Tibial nerve (tissue), 4 donors: ENCODE measurements at places on chromosomes 7 and 10. TPM values are rescaled to one million over a fixed set of nuclear protein-coding genes. Genes with fewer than 3 reads are reported as not detected.

Gene EVX1
- total RNA-seq = not detected

GRCh38 chr10:92756201-92757065 lies 66.7 kb downstream of the HHEX start:
- no peak for DNase-seq

DNA sequence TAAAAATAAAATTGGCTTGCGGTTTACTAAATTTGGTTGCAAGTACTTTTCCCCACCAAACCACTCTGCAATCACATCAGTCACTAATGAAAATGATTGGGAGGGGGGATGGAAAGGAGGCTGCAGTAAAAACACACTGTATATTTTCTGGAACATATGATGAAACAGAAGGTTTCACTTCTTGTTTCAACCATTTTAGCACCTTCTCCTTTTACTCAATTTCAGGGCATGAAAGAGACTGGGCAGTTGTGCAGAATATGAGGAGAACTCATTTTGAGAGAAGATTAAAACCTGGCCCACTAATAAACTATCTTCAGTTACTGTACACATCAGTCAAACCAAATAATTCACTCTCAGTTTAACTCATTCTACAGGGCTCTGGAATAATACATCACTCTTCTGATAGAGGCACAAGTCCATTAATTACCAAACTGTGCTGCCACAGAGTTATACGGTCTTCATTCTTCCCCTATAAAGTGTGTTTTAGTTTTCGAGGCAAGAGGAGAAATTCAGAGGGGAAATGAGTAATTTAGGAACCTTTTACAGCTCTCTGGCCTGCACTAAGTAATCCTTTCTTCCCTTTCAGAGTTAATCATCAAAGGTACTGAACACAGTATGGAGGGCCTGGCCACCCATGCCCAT lies 25.5 kb downstream of the JAZF1 start:
- DNase-seq = no peak

- no peak for DNase-seq
Observed at GRCh38 chr7:26292768-26293560, 1.3 kb downstream of the SNX10 start.

Gene SPDYE1
- not detected for total RNA-seq

- DNase-seq = no peak
Observed at GRCh38 chr10:77798940-77799339, 127.6 kb downstream of the DLG5 start.

GRCh38 chr10:131876017-131876416 lies 24.8 kb upstream of the PPP2R2D start:
- no peak for DNase-seq

DNA sequence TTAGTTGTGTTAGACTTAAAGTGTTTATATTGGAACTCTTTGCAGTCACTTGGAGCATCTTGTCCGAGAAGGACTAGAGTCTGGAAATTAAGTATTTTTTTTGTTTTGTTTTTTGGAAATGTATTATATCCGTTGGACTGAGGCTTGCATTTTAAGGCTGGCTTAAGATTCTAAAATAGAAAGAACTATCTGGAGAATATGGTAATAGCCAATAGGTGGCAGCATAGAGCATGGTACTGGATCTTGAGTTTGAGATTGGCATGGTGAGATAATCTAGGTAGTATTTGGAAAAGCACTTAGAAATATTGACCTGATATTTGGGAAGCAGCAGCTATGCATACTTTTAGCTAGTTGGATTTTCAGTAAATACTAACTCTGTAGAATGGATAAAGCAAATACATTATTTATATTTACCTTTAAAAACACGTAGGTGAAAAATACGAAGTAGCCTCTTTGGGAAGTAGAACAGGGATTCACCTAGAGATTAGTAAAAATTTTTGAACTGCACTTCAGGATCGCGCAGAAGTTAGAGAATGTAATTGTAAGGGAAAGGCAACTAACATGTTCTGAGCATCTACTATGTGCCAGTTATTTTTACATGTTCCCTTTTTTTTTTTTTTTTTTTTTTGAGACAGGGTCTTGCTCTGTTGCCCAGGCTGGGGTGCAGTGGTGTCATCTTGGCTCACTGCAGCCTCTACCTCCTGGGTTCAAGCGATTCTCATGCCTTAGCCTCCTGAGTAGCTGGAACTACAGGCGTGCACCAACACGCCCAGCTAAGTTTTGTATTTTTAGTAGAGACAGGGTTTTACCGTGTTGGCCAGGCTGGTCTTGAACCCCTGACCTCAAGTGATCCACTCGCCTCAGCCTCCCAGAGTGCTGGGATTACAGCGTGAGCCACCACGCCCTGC lies 78.6 kb downstream of the LCOR start:
- DNase-seq = peak; percentile 18

GRCh38 chr7:30575910-30576309 lies 18.8 kb upstream of the GARS1 start:
- DNase-seq = no peak

GRCh38 chr7:2978408-2978807 lies 65.3 kb downstream of the CARD11 start:
- DNase-seq = peak; percentile 30

Gene PCGF5
- 38.4 TPM for total RNA-seq

DNA sequence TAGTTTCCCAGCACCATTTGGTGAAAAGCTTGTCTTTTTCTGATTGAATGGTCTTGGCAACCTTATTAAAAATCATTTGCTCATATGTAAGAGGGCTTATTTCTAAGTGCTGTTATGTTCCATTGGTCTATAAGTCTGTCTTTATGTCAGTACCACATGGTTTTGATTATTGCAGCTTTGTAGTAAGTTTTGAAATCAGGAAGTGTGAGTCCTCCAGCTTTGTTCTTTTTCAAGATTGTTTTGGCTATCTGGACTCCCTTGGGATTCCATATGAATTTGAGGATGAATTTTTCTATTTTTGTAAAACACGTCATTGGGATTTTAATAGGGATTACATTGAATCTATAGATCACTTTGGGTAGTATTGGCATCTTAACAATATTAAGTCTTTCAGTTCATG lies 5.4 kb downstream of the KIF11 start:
- no peak for DNase-seq

DNA sequence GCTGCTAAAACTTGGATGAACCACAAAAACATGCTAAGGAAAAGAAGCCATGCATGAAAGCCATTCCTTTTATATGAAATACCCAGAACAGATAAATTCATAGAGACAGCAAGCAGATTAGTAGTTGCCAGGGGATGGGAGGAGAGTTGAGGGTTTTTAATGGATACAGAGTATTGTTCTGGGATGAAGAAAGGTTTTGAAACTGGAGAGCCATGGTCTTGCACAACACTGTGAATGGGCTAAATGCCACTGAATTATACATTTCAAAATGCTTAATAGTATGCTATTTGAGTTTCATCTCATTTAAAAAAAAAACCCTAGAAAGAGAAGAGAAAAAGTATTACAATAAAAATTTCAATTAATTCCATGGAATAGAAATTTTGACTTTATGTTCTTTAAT lies 154.3 kb downstream of the GNAT3 start:
- DNase-seq = no peak

DNA sequence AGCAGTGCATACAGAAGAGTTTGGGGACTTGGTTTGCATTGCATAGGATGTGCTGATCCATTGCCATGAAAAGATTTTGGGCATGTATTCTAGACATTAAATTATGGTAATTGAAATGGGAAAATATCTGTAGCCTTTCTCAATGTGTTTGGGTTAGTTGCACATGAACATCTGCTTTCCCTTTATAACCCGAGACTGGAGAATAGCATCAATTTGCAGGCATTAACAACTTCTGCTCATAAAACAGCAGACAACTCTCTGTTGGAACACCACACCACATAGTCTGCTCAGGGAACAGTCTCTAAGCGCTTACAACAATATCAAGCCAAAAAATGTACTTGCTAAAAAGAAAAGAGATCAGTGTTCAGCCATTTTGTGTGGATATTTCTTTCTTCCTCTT lies 1391.1 kb upstream of the LRRTM3 start:
- no peak for DNase-seq

DNA sequence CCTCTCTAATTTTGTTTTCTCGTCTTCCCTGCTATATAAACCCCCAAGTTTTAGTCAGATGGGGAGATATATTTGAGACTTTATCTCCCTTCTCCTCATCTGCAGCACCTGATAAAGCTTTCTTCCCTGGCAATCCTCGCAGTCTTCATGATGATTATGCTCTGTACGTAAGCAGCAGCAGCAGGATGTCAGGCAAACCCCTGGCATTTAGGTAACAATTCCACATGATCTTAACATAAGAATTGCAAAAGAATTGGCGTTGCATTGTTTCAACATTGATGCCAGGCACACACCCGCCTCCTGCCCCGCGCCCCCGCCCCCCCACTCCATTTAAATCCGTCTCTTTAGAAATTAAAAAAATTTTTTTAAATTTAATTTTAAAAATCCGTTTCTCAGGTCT lies 6.1 kb downstream of the PKD1L1 start:
- no peak for DNase-seq

Gene PRLHR
- not detected for total RNA-seq

DNA sequence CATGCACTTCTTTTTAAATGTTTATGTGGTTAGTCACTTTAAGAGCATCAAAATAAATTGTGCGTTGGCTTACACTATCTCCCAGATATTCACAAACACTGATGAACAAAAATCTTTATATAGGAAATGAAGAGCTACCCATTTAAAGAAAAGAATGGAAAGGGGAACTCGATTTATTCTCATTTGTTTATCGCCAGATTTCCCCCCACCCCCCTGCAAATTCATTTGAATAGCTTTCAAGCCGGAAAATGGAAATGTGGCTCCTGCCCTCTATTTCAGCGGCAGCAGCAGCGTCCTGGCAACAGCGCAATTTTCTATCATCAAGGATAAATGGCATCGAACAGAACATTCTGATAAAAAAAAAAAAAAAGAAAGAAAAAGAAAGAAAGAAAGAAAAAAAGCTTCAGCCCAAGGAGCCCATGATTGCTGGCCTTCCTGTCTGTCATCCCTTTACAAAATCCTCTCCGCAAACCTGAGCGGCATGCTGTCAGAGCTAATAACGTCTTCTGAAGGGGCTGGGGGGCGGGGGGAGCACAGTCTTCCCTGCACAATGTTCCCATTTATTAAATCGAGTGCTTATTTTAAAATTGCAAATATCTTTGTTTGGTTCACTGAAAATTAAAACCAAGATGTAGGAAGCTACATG lies 13.7 kb upstream of the DLX6 start:
- no peak for DNase-seq

- DNase-seq = no peak
Observed at GRCh38 chr10:3203972-3204371, 31.4 kb upstream of the PITRM1 start.

GRCh38 chr10:28633750-28634149 lies 43.6 kb upstream of the BAMBI start:
- no peak for DNase-seq

DNA sequence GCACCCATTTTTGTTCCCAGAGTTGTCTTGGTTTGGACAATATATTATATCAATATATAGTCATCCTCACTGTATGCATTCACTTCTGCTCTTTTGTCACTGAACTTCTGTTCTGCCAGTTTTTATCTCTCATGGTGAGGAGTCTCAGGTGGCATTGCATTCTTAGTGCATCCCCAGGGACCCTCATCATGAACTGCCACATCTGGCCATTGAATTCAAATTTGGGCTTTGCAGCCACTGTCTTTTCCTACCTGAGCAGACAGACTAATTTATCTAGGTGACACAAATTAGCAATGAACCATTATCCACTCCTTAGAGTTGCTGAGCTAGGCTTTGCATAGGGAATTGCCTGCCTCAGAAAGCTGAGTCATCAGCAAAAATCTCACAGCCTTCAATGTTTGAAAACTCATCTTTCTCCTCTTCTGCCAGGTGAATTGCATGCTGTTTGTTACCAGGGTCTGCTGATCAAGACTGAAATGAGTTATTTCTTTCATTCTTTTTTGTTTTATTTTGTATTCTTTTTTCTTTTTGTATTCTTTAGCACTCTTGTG lies 316.8 kb upstream of the MTPN start:
- no peak for DNase-seq

- DNase-seq = no peak
Observed at GRCh38 chr7:130881091-130881798, 147.2 kb upstream of the KLF14 start.

GRCh38 chr10:96470116-96470743 lies 43.5 kb downstream of the TLL2 start:
- no peak for DNase-seq

GRCh38 chr10:124064676-124065075 lies 28.7 kb downstream of the CHST15 start:
- no peak for DNase-seq
